ENCODE measurements at places on chromosomes 12 and 14. TPM values are rescaled to one million over a fixed set of nuclear protein-coding genes. Genes with fewer than 3 reads are reported as not detected.

The HOXC6 gene
- total RNA-seq: 5.0 TPM

The JAG2 gene
- 24.2 TPM for total RNA-seq

The HCAR3 gene
- 0.34 TPM for total RNA-seq

The MARCHF9 gene
- 4.9 TPM for total RNA-seq

The ZNF705A gene
- total RNA-seq: not detected

The GAS2L3 gene
- 8.3 TPM for total RNA-seq

The PPM1H gene
- 8.2 TPM for total RNA-seq

The DACT1 gene
- 0.78 TPM for total RNA-seq

The STAC3 gene
- 0.16 TPM for total RNA-seq

The IFI27L1 gene
- total RNA-seq: 19.0 TPM

The TMEM229B gene
- 0.24 TPM for total RNA-seq

The PPP2R3C gene
- total RNA-seq: 23.5 TPM

The NTF3 gene
- not detected for total RNA-seq

The RPS6KL1 gene
- 0.45 TPM for total RNA-seq

The METTL25 gene
- total RNA-seq: 1.9 TPM

The KDM2B gene
- total RNA-seq: 22.7 TPM

The TPPP2 gene
- total RNA-seq: not detected

The TECPR2 gene
- total RNA-seq: 9.6 TPM

The KERA gene
- total RNA-seq: not detected

The ADAMTS20 gene
- not detected for total RNA-seq

The FERMT2 gene
- 45.2 TPM for total RNA-seq

The PLEKHD1 gene
- total RNA-seq: 0.02 TPM

The RNASE3 gene
- total RNA-seq: not detected

The B4GALNT3 gene
- total RNA-seq: 1.0 TPM

The KRT3 gene
- total RNA-seq: 0.05 TPM

The MANSC1 gene
- total RNA-seq: 3.8 TPM

The CARMIL3 gene
- 0.47 TPM for total RNA-seq

The TRIAP1 gene
- total RNA-seq: 79.4 TPM

The SRGAP1 gene
- 13.9 TPM for total RNA-seq

The P2RX7 gene
- not detected for total RNA-seq
